Left ventricle myocardium inferior (tissue), 1 donor: ENCODE measurements at places on chromosomes 2 and 18.

DNA sequence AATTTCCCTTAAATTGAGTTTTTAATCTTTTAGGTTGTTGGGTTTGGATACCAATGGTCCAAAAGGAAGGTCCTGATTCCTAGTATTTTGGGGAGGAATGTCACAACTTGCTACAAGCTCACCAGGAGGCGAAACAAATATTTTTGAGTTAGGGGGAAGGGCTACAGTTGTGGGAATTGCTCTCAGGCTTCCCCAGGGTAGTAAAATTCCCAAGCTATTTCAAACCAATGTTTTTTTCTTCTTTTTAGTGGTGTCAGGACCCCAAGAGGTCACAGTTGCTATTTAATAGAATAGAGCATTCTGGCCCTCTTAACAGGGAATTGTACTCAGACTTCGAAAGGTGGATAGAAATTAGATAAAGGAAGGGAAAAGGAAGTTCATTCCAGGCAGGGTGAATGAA is 68.5 kb upstream of the ST3GAL5 start:
- DNase-seq = no peak

- DNase-seq = no peak
These were observed 290.9 kb downstream of the PIEZO2 start for GRCh38 chr18:10858477-10858876.

- no peak for DNase-seq
These were observed 948.7 kb downstream of the TSN start for GRCh38 chr2:122704109-122704563.

DNA sequence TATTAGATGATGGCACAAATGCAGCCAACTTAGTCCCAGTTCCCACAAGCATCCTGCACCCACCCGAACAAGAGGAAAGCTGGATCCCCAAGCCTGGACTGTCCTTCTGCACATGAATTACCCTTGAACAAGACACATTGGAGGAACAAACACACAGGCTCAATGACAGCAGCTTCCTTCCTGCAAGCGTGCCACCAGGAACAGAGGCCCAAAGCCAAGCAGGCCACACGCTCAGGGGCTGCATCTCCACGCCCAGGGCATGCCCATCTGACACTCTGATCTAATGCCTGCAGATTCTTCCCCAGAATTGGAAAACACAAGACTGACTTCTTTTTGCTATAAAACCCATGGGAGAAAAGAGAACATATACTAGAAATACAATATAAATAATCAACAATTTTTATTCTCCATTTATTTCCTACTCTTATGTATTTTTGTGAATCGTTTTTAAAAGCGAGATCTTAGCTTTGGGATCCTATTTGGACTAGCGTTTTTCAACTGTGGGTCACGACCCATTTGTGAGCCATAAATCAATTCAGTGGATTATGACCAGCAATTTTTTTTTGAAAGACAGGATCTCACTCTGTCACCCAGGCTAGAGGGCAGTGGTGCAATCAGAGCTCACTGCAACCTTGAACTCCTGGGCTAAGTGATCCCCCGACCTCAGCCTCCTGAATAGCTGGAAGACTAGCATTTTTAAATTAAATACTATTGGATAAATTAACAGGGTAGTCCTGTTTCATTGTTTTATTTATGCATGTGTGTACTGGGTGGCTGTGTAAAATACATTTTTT is 34.4 kb downstream of the PSTPIP2 start:
- DNase-seq = no peak

DNA sequence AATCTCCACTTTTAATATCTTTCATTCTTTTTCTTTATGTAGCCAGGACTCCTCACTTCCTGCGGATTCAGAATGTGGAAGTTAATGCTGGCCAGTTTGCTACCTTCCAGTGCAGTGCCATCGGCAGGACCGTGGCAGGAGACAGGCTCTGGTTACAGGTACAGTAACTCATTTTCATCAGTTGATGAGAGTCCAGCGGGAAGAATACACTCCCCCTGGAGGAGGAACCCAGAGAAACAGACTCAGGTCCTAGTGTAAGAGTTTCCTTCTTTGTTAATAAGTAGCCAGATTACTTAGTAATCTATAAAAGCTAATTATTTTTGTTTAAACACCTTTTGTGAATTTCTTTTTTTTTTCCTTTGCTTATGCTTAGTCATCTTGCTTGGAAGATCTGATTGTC is 359.4 kb downstream of the PTPRM start:
- no peak for DNase-seq

DNA sequence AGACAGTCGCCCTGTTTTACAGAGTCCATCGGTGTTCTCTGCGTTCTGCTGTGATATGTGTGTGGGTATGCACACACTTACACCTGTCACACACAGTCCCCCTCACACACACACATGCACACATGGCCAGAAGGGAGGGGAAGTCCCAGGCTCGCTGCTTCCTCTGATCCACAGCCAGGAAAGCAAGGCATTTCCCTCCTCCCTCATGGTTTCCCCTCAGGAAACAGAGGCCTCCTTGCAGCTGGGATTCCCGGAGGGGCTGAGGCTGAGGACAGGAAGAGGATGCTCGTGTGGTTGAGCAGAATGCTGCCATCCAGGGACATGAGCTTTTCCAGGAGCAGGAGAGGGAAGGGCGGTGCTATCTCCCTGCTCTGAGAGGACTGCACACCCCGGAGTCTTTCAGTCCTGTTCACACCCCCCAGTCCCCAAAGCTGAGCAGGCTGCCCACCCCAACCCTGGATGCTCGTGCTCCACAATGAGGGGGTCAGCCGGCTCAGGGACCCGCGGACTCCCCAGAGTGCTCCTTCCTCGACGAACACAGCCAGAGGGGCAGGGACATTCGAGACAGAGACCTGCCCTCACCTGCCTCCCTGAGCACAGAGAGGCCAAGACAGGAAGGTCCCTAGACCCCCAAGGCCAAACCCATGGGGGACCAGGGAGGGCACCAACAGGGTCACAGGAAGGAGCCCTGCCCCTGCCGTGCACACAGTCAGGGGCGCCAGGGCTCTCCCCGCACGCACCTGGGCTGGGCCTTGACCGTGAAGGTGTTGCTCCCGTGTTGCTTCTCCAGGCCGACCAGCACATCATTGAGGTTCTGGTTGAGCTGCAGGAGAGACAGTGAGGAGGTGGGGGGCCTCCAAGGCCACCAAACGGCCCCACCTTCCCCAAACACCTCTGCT is 45.3 kb downstream of the BIN1 start:
- DNase-seq = no peak

- DNase-seq = no peak
These were observed 557.8 kb upstream of the GCFC2 start for GRCh38 chr2:76268484-76268883.

DNA sequence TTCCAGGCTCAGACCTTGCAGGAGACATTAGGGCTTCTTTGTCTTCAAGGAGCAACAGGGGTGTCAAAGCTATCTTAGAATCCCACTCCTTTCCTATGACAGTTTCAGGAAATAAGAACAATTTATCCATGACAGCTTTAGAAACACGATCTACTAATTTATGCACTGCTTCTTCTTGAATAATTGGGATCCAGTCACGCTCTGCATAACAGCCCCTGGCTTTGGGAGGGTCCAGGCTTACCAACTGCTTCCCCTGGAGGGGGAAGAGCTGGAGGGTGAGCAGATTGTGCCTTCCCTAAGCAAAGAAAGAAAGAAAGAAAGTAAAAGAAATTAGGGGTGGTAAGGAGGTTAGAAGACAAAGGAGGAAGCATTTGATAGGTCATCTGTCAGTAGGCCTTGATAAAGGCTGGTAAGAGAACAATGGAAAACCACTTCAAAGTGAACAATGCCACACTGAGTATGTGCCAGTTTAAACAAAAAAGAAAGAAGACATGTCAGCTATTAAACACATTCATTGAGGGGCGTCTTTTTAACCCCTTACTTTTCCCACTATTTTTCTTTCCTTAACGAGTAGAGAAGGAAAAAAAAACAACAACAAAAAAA is 327.6 kb downstream of the DCC start:
- DNase-seq = no peak

- no peak for DNase-seq
These were observed 66.5 kb downstream of the VWA3B start for GRCh38 chr2:98153481-98153880.

GRCh38 chr2:218260166-218260565 is 649 bp upstream of the GPBAR1 start:
- no peak for DNase-seq
